ENCODE measurements at places on chromosomes 13 and 19.

GRCh38 chr19:17036640-17037039 lies 10.0 kb upstream of the CPAMD8 start:
- DNase-seq: no peak

DNA sequence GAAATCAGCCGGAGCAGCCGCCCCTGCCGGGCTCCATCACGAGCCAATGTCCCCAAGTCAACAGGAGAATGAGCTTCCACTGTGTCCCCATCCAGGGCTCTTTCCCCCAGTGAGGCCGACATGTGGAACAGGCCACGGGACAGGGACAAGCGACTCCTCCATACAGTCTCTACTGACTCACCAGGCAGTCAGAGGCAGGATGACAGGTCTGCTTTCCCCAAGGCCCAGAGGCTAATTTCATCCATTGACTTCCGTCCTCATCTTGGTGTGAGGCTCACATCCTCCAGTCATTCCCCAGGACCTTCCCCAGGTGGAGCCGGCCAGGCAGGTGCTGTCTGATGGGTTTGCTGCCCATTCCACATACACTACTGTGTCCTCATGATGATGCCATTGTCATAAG lies 3.5 kb downstream of the CEACAM6 start:
- peak; percentile 43 for DNase-seq

GRCh38 chr13:48585456-48585840 lies 52.6 kb upstream of the RCBTB2 start:
- DNase-seq: peak; percentile 44

GRCh38 chr19:3459089-3459881 lies 21.0 kb downstream of the SMIM24 start:
- DNase-seq: peak; percentile 50

- DNase-seq: peak; percentile 9
Measured at GRCh38 chr19:14916848-14917247, 24.4 kb upstream of the OR7C2 start.
